Stimulated activated CD4-positive, alpha-beta T cell treated with anti-CD3 and anti-CD28 coated beads, Interleukin-15, amount 100 ng/mL, for 48 hours (primary cell): ENCODE measurements at places on chromosomes 5 and 9.

GRCh38 chr9:129649726-129650679, 8.1 kb upstream of the ASB6 start:
- no peak for DNase-seq

- DNase-seq: no peak
Measured at GRCh38 chr5:141042555-141042954, 8.6 kb upstream of the PCDHB1 start.

DNA sequence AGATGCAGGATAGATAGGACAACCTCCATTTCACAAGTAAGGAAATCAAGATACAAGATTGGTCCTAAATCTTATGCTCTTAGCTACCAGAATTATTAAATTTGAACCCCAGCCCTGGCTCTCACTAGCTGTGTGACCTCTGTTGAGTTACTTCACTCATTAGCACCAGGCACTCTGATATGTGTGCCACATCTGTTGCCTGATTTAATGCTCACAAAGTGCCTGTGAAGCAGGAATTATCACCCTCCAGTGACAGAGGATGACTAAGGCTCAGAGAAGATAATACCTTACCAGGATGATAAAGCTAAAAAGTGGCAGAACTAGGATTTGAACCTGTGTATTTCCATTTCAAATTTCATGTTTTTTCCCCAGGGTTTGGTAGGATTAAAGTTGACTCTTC, 110.0 kb downstream of the PLPPR1 start:
- no peak for DNase-seq

DNA sequence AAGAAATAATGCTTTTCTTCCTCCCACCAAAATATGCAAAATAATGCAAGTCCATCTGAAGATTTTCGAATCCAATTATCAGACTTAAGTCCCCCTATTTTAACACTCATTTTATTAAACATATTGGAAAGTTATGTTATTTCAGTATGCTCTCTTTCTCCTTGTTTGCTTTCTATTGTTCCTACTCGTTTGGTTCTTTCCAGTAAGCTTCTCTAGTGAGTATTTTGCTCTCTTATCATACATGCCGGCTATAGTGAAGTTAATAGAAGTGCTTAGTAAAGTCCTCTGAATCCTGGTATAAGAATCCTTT, 517 bp downstream of the ALDH1A1 start:
- no peak for DNase-seq

DNA sequence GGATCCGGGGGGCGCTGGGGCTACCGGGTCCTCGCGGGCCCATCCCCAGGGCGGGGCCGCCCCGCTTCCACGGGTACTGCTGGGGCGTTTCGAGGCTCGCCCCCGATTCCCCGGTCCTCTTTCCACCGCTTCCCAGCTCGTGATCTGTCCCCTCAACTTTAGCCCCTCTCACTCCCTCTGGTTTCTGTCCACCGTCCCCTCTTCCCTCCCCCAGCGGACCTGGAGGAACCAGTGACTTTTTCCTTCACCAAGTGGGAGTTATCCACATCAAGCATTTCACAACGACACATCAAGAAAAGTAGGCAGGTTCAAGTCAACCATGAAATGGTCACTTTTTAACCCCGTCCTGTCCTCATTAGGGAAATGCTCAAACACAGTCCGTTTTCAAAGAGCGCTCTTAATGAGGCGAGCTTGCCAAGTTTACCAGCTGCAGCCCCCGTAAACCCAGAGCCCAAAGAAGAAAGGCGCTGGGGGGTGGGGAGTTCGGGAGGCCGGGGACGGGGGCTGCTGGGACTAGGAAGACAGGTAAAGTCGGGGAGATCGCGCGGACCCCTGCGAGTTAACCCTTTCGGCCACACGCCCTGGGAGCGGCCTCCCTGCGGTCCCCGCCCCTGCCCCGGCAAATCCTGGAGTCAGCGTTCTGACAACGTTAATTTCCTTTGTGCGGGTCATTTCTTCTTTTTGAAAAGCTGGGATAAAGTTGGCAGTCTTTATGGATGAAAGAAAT, 2.1 kb upstream of the NFIB start:
- no peak for DNase-seq

DNA sequence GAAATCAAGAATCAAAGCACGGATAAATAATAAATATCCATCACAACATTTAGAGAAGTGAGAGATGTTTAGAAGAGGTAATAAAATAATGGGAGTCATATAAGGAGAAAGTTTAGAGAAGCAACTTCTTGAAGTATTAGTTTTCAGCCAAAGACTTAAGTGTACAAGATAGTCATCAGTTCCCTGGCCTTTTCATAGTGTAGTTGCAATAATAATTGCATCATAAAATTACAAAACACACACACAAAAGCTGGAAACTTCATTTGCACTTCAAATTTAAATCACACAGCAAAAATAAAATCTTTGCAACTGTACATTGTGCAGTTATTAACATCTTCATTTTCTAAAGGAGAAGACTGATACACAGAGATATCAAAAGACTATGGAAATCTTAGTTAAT, 319.1 kb upstream of the RGMB start:
- DNase-seq: no peak

DNA sequence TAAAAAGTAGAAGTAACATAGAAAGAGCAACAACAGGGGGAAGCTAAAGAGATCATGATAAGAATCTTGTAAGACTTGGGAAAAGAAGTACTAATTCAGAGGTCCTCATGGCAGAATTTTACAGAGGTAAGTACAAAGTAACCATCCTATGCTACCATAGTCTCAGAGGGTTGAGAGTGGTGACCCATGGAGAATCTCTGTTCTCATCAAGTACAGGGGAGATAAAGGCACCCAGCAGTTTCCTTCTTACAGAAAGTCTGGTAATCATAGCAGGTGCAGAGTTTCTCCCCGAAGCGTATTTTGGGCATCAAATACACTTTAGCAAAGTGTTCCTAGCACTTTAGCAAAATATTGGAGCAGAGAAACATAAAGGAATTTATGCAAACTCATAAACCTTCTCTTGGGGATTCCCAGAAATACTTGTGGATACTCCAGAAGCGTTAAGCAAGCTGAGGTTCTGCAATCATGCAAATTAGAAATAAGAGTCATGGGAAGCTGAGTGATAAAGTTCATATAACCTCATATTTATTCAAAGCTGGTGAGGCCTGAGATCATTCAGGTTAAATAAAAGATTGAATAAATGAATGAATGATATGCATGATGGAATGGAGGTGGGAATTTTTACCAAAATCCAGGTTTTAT, 101.0 kb upstream of the SMC2 start:
- no peak for DNase-seq

- no peak for DNase-seq
Measured at GRCh38 chr9:89038382-89039103, 47.3 kb downstream of the S1PR3 start.

DNA sequence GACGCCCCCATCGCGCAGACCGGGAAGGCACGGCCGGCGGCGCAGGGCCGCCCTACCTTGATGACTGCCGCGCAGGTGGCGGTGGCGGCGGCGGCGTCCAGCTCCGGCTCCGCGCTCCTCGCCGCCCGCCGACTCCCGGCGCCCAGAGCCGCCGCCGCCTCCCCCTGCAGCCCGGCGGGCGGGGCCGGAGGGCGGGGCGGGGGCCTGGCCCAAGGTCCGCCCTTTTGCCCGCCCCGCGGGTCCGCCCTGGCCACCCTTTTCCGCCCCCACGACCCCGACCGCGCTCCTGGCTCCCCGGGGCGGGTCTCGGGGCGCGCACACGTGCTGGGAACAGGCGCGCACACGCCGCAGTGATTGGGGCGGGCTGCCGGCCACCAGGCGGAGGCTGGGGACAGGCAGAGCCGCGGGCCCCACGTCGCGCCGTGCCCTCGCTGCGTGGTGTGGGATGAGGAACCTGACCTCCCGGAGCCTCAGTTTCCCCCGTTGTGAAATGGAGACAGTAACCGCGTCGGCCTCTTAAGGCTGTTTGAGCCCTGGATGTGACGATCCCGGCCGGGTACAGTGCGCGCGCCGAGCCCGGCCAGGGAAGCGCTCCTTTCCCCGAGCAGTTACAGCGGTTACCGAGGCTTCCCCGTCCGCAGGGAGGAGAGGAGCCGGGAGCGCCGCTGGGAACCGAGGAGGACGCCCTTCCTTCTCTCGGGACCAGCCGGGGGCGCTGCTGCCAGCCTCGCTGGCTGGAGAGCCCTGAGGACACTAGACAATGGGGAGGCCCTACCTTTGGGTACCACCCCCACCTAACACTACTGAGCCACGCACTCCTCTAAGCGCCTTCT, at the start of gene CORO2A:
Gene CORO2A, minus strand, starts transcription at position 135 of the 833 bp plus-strand sequence. CDS start 34,977 bp downstream, outside the sequence.
- DNase-seq: peak; percentile 44

DNA sequence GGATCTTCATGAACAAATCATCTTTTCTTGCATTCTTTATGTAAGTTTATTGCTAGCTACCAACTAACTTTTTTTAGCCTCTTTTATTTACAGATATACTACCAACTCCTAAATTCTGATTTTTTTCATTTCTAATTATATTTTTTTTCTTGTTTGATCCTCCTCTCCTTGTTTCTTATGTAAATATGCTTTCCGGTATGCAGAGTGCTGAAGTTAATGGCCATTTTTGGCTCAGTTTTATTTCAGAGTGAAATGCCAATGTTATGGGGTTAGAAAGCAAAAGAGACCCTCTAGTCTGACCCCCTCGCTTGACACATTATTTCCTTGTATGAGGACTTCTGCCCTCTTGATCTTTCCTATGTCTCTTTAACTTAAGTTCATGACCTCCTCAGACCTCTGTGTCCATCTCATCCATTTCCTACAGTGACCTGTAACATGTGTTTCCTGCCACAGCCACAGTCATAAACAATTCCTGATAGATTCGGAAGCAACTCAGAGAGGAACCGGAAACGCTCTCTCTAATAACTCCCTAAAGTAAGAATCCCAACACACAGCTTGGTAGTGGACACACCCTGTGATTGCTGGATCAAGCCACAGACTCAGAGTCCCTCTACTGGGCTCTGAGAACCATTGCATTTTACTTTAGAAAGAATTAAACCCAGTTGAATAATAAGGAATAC, 42.9 kb upstream of the AFAP1L1 start:
- no peak for DNase-seq

DNA sequence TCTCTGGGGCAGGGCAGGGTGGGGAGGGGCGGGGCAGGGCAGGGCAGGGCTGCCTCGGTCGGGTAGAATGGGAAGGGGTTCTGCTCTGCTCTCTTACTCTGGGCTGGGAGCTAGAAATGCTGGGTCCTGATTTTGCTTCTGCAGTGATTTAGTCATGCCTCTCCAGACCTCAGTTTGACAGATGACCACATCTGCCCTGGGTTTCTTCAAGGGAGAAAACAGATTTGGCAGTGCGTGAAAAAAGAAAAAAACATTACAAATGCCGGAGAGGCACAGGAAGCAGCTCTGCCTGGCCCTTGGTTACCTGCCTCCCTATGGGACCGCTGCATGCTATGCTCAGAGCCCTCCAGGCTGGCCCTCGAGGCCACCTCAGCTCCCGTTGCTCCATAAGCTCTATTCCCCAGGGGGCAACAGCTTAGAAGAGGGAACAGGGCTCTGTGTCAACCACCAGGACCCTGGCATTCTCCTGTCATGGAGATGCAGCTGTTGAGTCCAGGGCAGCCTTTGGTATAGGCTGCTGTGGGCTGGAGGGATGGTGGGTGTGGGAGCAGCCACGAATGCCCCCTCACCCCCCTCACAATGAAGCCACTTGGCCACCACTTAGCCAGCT, 53.2 kb upstream of the UBTD2 start:
- no peak for DNase-seq

DNA sequence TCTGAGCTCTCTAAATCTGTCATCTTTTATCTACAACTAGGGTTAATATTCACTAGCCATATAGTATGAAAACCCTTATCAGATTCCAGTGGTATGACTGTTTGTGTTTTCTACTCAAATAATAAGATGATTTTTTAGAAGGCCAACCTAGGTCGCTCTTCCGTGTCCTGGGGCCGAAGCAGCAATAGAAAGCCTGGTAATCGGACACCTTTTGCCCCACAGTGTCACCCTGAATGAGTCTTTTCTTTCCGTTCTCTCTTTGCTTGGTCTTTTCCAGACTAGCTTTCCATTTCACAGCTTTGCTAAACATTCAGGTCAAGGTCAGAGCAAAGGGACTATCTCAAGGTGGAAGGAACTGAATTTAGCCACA, 243.3 kb upstream of the ANKRD55 start:
- DNase-seq: no peak

DNA sequence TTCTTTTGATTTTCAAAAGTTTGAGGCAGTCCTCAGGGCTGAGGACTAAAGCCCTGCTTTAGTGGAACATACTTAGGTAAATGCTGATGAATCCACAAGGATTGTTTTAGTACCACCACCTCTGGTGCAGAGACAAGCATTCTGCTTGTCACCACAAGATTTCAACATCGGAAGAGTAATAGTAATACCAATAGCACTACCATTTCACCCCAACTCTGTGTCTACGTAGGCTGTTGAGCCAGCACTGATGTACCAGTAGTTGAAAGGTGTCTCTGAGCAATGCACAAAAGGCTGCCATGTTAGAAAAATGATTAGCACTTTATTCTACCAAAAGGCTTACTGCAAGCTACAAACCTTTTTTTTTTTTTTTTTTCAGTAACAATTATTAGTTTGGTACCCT, 213.2 kb upstream of the SLC24A2 start:
- no peak for DNase-seq

DNA sequence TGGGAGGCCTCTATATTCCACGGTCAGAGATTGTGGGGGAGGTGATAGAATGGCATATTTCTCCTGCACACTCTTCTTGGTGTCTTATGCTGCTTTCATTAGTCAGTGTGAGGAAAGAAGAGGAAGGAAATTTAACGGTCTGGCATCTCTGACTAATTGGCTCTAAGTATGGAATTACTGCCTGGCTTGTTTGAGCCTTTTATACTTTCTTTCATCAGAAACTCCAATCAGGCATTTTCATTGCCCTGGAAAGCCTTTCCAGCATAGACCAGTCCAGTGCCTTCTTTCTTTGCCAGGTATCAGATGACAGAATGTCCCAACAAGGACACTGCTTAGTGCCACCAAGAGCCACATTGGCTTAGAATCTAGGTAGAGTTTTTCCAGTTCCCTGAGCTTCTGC, 30.2 kb downstream of the CYSTM1 start:
- no peak for DNase-seq

- DNase-seq: no peak
Measured at GRCh38 chr9:96885424-96885823, 31.1 kb upstream of the ZNF782 start.

DNA sequence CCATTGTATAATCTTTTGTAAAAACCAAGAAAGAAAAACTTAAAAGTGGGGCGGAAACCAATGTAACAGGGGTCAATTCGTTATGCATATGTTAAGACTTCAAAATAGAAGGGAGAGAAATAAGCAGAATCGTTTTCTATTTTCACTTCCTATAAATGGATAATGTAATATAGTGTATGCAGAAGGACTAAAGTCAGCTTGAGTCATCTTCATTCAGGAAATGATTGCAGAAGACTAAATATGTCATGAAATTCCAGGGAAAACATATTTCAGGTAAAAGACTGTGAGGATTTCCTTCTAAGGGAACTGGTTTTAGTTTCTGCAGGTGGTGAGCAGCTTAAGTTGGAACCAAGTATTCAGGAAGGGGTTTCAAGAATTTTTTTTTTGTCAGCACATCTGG, 753.3 kb downstream of the IRX1 start:
- DNase-seq: no peak

DNA sequence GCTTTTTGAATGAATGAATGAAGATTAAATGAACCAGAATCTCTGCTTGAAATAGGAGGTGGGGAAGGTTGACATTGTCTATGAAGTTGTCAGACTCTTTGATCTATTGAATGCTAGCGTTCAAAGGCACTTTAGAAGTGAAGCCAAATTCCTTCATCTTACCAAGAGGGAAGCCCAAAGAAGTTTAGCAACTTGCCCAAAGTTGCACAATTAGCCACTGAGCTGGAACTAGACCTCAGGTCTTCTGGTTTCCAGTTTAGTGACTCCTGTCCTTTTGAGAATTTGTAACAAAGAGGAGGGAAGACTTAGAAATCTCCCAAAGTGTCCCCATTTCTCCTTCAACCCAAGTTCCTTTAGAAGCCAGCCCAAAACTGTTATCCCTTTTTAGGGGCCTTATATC, 20.7 kb upstream of the SLC1A3 start:
- no peak for DNase-seq
